ENCODE measurements at places on chromosomes 3 and 15.

GRCh38 chr15:52005748-52006701 lies 13.0 kb upstream of the MAPK6 start:
- peak; percentile 62 for DNase-seq

DNA sequence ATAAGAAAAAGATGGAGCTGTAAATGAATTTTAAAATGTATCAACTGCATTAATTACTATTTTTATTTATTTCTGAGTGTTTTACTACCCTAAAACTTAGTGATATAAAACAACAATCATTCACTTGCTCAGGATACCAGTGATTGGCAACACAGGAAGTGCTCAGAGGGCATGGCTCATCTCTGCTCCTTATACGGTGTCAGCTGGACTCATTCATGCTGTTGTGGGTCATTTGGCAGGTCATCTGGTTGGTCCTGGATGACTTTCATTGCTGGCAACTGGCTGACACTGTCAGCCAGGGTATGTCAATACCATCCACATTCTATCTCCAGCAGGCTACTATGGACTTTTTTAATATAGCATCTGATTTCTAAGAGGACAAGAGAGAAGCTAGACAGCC lies 689.6 kb upstream of the NECTIN3 start:
- DNase-seq: peak; percentile 27

GRCh38 chr3:119195911-119196310 lies 22.5 kb downstream of the UPK1B start:
- DNase-seq: peak; percentile 22

GRCh38 chr3:150603980-150604319 lies 829 bp downstream of the SELENOT start:
- peak; percentile 39 for DNase-seq

GRCh38 chr3:117434661-117435412 lies 725.3 kb downstream of the TUSC7 start:
- no peak for DNase-seq

DNA sequence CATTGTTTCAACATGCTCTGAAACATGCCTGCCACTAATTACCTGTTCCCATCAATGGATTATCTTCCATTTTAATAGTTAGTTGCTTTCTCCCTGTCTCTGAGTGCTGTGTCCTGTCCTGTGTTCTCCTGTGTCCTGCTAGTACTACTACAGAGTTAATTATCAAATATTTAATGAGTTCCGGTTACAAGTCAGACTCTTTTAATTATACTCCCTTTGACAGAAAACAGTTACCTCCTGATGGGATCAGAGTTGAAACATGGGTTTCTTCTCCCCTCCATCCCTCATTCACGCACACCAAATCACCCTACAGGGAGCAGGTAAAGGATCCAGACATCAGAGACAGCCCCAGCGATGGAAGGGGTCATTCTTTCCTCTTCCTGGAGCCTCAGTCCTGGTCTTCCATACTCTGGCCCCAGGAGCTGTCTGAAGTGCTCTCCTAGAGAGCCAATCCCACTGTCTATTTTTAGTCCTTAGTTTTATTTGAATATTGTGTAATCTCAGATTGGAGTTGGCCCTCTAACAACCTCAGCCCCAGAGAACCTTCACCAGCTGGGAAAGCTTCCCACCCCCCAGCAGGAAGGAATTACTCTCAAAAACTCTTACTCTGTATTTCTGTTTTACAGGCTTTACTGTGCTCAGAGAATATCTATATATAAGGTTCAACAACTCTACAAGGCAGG lies 137.0 kb upstream of the C2CD4B start:
- DNase-seq: no peak

DNA sequence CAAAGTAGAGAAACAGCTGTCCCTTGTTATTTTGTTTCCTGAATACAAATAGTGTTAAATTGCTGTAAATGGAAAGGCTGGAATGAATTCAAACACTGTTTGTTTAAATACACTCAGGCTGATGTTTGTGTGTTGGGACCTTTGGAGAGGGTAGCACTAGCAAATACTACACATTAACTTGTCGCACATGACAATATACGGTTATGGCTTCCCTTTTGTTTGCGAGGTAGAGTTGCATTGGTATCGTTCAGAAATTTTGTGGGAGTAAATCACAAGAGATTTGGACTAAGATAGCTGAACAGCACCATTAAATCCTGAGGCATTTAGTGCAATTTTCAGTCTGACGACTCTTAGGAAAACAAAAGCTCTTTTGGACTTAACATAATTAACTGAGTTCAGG lies 213.0 kb upstream of the ROBO2 start:
- DNase-seq: no peak

GRCh38 chr3:114632757-114633424 lies 339.1 kb downstream of the TIGIT start:
- DNase-seq: no peak

DNA sequence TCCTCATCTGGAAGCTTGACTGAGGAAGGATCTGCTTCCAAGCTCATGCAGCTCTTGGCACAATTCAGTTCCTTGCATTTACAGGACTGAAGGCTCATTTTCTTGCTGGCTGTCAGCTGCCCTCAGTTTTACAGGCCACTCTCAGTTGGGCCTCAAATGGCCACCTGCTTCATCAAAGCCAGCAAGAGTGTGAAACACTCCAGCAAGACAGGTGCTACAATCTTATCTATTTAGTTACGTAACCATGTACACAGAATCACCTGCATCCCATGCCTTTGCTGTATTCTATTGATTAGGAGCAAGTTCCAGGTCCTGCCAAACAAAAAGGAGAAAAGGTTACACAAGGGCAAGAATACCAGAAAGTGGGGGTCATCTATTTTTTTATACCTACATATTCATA lies 40.8 kb downstream of the RHCG start:
- DNase-seq: no peak

DNA sequence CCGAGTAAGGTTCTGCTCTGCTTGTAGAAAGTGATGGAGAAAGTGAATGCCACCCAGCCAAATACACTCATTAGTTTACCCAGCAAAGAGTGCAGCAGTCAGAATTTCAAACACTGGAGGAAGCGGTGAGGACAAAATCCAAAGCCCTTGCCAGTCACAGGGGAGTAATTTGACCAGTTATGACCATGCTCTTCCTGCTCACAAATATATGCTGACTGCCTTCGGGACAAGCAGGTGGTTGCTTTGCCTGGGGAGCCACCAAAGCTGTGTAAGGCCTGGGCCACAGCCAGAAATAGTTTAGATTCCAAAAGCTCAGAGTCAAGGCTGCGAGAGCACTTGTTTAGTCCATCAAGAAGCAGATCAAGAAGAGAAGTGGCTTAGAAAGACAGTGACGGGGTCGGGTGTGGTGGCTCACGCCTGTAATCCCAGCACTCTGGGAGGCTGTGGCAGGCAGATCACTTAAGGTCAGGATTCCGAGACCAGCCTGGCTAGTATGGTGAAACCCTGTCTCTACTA lies 51.0 kb upstream of the ATP13A3 start:
- DNase-seq: peak; percentile 93
